ENCODE measurements at places on chromosomes 1 and 21. TPM values are rescaled to one million over a fixed set of nuclear protein-coding genes. Genes with fewer than 3 reads are reported as not detected.
A peak's percentile ranks its signal among the peaks of the same experiment; 100 is the strongest.

DNA sequence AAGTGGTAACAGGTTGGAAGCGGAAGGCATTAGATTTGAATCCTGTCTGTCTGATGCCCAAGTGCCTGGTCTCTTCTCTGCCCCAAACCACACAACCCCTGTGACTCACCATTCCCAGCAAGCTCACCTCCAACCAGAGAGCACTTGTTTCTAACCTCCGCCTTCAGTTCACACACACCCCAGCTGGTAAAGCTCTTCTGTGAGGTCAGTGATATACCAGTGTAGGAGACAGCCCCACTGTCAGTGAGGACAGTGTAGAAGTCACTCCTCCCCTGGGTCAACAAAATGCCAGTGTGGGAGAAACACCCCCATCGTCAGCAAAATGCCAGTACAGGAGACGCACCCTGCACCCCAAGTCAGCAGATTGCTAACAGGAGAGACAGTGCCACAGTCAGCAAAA lies 2.6 kb downstream of the RIMS3 start:
- no peak for DNase-seq

DNA sequence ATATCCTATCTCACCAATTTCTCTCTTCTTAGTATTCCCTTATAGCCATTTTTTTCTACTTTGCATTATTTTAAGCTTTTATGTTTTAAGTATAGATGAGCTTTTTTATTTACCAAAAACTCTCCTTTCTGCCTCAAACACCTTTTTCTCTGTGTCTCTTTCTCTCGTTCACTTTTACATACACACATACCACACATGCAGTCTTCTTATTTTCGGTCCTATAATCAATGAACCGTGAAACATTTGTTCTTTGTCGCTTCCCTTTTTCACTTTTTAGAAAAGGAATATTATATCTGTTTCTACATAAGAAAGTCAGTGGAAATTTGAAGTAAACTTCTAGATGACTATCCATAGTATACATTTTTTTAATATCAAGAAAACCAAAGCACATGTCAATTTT lies 183.2 kb downstream of the MRPL39 start:
- no peak for DNase-seq

DNA sequence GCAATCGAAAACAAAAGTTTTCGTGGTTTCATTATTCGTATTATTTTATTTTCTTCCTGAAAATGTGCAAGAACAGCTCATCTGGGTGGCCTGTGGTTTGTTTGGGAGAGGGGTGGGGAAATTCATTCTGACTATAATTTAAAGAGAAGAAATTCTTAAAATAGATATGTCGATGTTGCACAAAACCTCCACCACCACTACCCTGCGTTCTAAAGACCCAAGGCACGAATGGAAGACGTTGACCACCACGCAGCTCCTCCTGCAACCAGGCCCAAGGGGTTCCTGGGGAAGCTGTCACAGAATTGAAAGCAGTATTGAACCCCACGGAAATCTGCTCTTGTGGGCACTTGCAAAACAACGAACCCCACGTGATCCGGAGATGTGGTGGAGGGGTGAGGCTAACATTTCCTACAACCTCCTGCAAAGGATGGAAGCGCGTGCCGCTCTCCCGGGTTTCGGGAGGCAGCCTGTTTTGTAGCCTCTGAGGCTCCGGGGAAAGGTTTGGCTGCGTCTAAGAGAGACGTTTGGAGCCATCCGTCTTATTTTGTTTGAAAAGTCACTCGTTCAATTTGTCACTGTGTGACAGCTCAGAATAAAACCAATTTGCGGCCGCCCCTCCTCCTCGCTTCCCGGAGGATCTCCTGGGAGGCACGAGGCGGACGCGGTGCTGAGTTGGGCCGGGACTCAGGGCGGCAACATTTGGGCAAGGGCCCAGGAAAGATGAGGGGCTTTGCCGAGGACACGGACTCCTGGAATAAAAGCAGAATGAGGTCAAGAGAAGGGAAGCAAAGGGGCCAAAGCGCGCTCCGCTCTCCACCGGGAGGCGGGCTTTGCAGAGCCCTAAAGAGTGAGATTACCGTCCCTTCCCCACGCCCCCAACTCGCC lies 810 bp upstream of the HLX start:
- DNase-seq = peak; percentile 55

DNA sequence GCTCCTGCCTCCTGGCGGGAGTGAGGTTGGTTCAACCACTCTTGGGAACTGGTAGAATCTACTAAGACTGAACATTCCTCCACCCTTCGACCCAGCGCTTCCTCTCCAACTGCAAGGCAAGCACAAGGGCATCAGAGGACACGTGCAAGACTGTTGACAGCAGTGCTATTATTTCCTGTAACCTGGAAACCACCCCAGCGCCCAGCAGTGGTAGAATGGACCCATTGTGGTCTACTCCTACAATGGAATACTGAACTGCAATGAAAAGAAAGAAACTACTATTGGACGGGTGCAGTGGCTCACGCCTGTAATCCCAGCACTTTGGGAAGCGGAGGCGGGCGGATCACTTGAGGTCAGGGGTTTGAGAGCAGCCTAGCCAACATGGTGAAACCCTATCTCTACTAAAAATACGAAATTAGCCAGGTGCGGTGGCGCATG lies 33.0 kb upstream of the TARDBP start:
- no peak for DNase-seq

- no peak for DNase-seq
Measured at GRCh38 chr1:119266386-119266785, 102.2 kb upstream of the HAO2 start.

DNA sequence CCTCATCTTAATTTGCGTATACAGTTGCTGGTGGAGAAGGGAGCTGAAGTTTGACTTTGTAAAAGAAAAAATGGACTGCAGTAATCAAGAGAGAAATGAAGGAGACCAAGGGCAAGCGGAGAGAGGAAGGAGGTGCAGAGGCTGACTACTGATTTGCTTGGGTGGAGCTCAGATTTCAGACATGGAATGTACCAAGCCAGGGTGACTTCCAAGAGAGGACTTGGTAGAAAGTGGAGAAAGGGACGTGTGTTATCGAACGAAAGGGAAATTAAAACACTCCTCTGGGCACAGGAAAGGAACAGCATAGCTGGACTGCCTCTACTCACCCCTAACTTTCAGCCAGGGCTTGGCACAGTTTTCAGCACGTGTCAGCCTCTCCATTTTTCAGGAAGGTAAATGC lies 15.1 kb upstream of the HEATR1 start:
- DNase-seq = no peak

- DNase-seq = no peak
Measured at GRCh38 chr1:63148825-63149645, 173.3 kb upstream of the FOXD3 start.

GRCh38 chr21:46158666-46159300 lies 3.4 kb upstream of the FTCD start:
- DNase-seq = no peak

DNA sequence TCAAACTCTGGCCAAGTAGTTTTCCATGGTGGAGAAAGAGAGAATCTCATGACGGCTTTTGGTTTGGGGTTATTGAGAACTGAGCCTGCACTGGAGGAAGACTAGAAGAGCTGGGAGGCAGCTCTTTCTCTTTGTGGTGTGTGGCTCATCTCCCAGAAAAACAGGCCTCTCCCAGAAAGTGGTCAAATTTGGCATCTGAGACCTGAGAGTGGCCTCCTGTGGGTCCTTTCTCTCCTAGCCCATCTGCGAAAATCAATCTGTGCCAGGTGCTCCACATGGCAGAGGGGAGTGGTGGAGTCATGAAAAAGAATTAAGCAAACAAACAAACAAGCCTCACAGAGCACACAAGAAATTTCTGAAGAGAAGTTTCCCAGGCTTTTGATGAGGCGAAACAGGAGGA lies 305.0 kb downstream of the ST6GALNAC3 start:
- DNase-seq = no peak

DNA sequence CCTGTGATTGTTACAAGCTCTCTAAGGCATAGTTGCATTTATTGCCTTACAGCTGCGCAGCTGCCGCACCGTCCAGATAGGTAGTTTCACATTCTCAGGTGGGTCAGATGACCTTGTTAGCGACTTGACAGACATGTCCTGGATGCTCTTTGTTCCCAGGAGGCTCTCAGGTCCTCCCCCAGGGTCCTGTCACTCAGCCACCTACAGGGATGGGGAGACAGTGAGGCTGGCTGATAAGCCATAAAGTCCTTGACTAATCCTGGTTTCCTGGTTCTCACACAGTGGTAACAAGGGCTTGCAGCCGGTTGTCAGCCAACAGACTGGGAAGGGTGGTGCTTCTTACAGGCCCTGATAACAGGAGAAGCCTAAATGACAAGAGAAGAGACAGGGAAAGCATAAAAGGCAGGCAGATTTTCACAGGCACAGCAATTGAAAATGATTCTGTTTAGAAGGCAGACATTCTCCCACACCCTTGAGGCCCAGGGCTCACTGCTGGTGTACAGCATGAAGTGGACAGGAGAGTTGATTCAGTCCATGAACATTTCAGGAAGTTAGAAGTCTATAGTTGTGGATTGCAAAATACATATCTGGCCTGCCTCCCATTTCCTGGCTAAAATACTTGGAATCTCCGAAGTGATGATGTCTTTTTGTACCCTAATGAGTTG lies 2.9 kb downstream of the ARF1 start:
- peak; percentile 66 for DNase-seq

DNA sequence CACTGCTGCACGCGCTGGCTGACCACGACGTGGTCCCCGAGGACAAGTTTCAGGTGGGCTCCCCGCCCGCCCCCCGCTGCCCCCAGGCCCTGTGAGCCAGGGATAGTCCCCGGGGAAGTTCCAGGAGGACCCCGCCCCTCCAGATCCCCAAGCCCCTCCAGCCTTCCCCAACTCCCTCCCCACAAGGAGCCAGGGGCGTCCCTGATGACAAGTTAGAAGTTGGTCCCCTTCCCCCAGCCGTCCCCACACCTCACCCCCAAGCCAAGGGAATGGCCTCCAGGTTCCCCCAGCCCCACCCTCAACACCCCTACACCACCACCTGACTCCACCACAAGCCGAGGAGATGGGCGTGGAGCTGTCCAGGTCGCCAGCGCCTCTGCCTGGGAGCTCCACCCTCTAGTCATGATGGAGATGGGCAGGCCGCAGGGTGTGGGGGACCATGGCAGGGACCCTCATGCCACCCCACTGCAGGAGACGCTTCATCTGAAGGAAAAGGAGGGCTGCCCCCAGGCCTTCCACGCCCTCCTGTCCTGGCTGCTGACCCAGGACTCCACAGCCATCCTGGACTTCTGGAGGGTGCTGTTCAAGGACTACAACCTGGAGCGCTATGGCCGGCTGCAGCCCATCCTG lies 525 bp downstream of the AIRE start:
- DNase-seq = no peak

DNA sequence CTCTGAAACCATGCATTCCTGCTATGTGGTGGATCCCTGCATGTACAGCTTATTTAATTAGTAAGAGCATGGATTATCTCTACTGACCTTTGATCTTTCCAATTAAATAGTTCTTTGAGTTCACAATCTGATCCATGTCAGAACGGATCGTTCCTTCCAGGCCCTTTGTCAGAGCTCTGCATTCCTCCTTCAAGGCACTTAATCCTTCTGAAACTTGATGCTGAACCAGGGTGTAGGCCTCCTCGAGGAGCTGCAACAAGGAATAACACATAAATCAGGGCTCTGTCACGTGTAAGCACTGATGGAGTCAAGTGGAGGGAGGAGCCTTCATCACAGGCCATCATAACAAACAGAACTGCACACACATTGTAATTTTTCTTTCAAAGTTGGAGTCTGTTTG lies 68.4 kb upstream of the EDEM3 start:
- no peak for DNase-seq

The SLC1A7 gene
- polyA plus RNA-seq = not detected

The KIF14 gene
- 0.18 TPM for polyA plus RNA-seq

The TRIM67 gene
- not detected for polyA plus RNA-seq

The PRMT6 gene
- polyA plus RNA-seq = 1.5 TPM

The ARHGAP29 gene
- polyA plus RNA-seq = 0.69 TPM
